ENCODE measurements at places on chromosomes 5 and 9.

DNA sequence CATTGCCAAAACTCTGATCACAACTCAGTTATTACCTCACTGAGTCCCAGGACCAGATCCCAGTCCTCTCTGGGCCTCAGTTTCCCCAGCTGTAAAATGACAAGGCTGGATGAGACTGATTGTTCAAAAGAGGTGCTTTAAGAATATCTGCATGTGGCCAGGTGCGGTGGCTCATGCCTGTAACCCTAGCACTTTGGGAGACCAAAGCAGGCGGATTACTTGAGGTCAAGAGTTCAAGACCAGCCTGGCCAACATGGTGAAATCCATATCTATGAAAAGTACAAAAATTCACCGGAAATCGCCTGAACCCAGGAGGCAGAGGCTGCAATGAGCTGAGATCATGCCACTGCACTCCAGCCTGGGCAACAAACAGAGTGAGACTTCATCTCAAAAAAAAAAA, 8.3 kb downstream of the ATOX1 start:
- no peak for DNase-seq

DNA sequence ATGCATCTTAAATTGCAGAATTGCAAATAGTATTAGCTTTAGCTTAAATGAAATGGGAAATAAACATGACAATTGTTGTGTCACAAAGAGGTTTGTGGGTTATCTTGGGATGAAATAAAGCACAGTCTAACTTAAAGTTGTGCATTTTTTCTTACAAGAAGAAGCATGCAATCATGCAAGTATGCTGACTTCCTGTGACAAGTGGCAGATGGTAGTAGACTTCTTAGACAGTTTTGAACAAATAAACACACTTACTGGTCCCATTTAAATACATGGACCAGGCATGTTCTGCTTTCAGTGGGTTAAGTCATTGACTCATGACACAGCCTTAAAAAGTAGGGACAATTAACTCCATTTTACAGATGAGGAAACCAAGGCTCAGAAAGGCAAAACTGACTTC, 15.9 kb upstream of the C5orf63 start:
- DNase-seq, result no peak

DNA sequence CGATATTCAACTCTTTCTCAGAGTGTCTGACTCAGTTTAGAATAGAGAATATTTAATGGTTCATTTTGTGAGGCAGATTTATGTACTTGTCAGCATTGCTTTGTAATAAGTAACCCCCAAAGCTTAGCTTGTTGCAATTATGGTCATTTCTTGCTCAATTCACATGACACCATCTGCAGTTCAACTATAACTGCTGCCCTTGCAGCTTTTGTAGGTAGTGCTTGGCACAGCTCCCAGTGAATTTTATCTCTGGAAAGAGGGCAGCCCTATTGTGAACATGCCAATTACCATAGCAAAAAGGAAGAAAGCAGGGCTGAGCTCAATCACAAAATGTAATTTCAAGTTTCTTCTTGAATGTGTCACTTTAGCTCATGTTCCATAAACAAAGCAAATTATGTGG, 1587.7 kb upstream of the ACO1 start:
- no peak for DNase-seq

DNA sequence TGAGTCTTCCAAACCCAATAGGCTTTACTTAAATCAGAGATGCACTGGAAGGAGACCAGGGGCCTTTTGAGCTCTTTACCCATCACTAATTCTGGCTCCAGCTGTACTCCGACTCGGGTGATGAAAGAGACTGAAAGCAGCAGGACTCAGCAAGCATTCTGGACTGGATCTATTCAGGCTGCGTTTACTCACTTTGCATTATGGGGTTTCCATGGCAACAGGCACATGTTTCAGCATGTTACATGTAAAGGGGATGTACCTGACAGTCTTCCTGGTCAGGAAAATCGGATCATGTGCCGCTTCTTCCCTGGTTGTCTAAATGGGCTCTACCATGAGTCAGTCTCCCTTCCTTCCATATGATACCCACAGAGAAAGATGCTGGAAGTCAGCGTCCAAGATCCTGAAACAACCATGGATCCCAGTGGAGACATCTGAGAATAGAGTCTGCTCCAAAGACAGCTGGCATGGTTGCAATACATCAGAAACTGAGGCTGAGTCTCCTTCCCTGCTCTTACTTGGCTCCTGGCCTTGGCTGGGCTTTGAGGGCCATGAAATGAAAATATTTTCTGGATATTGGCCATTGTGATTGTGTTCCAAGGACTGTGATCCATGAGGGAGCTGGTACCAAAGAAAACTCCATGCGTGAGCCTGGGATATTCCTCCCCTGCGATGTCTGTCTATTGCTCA, 102.5 kb upstream of the TNC start:
- no peak for DNase-seq

GRCh38 chr5:97554977-97555643, 372.1 kb upstream of the RIOK2 start:
- no peak for DNase-seq
